ENCODE measurements at places on chromosomes 7 and 10.

DNA sequence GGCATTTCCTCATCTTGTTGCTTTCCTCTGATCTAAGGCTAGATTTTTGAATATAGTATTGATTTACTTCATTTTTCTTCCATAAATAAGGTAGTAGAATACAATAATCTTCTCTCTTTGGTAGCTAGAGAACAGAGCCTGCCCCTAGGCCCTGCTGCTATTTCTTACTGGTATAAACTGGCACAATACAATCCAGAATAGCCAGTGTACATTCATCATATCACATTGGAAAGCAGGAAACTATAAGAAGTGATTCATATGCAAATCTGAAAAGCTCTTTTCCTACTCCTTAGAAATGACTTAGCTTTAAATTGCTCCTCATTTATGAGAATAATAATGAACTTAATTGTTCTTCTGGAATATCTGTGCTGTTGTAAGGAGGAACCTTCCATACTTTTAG is 100.2 kb downstream of the KCND2 start:
- DNase-seq: no peak

DNA sequence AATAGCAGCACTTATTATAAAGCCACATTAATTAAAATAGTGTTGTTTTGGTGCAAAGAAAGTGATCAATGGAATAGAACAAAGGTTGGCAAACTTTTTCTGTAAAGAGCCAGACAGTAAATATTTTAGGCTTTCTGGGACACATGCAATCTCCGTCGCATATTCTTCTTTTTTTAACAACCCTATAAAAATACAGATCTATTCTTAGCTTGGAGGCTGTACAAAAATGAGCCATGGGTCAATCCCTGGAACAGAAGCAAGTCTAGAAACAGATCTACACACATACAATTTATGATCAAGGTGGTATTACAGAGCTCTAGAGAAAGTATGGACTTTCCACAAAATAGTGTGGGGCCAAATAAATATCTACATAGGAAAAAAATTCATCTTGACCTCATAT is 71.8 kb downstream of the ARHGAP21 start:
- DNase-seq: no peak

DNA sequence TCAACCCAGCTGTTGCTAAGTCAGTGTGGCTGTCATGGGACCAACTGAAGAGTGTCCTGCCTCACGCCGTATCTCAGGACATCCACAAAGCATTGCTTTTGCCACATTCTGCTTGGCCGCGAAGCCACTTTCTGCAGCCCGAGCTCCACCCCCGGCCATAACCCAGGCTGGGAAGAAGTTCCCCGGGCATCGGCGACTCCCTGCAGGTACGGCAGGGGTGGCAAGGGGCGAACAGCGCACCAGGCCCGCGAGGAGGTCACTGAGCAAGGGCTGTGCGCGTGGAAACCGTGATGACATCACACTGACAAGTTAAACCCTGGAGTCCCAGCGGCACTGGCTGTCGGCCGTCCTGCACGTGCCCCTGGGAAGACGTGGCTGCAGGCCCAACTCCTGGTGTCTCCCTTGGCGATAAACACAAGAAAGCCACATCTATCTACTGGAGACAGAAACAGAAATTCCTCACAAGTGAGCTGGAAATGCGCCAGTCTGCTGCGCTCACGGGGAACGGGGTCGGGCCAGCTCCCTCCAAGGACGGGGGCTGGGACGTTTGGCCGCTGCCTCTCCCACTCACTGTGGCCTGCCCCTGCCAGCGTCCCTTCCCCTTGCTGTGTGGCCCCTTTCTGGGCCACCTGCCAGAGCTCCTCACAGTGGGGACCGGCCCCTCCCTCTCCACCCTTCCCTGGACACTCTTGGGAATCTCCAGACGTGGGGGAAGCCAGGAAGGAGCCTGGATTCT is 326.3 kb downstream of the DNAJB6 start:
- no peak for DNase-seq

- no peak for DNase-seq
Observed at GRCh38 chr7:75635036-75635435, 103.7 kb downstream of the HIP1 start.

- peak; percentile 29 for DNase-seq
Observed at GRCh38 chr10:133196221-133196915, 33.6 kb upstream of the UTF1 start.

- no peak for DNase-seq
Observed at GRCh38 chr10:29555746-29556481, 78.9 kb downstream of the SVIL start.

- DNase-seq: no peak
Observed at GRCh38 chr10:119084896-119085295, 4.3 kb upstream of the EIF3A start.

DNA sequence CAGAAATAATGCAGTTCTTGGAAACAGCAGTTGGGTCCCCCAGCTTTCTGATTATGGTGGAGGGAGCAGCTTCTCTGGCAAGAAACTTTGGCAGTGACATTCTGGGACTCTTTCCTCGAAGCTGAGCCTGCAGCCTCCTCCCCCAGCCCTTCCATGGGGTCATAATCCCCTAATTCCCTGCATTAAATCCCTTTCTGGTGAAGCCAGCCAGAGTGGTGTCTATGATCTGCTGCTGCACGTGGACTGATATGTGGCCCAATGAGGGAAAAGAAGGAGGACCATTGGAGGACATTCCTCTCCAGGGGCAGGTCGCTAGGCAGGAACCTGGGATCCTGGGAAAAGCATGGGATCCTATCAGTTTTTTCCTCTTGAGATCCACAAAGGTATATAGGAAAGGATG is 470.5 kb downstream of the RPS24 start:
- DNase-seq: no peak

- peak; percentile 64 for DNase-seq
Observed at GRCh38 chr10:131131726-131132591, 179.6 kb downstream of the TCERG1L start.

DNA sequence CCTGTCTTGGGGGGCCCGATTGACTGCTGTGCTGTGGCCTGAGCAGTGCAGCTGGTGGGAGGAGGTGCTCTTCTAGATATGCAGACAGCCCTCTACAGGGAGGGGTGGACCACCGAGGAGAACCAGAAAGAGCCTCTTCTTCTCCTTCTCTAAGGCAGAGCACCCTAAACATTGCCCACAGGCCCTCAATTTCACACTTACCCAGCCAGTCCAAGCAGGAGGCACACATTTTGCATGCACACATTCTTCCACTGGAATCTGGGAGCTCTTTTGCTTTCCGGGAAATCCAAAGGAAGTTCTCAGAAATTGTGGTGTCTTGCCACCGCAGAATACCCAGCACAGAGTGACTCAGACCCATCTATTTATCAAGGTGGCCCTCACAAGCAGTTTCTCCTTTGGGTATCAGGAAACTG is 45.8 kb downstream of the EEPD1 start:
- no peak for DNase-seq

DNA sequence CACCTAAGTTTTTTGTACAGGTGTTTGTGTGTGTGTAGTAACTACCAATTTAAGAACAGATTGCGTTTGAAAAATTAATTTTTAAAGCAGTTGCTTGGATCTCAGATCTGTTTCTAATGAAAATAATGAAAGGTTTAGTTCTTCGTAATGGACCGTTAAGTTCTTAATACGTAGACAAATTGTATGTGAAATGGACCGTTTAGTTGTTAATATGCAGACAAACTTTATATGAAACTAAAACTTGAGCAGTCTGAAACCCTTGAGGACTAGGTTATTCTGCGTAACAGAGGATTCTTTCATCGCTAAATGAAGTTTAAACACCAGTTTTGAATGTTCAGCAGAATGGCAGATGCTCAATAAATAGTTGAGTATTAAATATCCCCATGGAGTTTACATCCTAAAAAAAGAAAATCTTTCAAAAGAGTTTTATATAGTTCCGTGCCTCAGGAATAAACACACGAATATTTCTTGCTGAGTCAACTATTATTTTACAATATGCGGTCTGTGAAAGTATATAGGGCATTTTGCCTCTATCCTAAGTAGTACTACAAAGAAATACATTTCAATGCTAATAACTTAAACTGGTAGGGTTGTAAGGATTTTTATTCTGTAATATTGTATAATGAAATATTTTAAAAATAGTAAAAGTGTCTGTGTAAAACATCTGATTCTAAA is 1.2 kb downstream of the DBF4 start:
- DNase-seq: no peak

DNA sequence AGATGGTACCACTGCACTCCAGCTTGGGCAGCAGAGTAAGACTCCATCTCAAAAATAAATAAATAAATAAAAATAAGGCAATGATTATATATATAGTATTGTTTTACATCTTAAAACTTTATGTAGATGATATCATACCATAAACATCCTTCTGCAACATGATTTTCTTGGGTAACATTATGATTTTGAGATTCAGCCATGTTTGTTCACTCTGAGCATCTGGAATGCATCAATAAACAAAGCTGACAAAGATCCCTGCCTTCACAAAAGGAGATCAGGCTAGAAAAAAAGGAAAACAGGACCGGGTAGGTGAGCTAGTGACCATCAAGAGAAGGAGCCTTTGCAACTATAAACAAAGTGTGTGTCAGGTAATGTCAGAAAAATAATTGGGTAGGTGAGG is 31.9 kb upstream of the KAT6B start:
- DNase-seq: peak; percentile 9

- DNase-seq: peak; percentile 67
Observed at GRCh38 chr10:126387931-126388911, at the start of gene ADAM12. TSS of gene ADAM12 (minus strand) at chr10:126388477. CDS start at chr10:126388145, 332 bp downstream.

GRCh38 chr10:117170244-117170643 is 27.0 kb upstream of the KCNK18 start:
- no peak for DNase-seq

GRCh38 chr10:125157505-125157904 is 2.9 kb downstream of the CTBP2 start:
- DNase-seq: no peak

DNA sequence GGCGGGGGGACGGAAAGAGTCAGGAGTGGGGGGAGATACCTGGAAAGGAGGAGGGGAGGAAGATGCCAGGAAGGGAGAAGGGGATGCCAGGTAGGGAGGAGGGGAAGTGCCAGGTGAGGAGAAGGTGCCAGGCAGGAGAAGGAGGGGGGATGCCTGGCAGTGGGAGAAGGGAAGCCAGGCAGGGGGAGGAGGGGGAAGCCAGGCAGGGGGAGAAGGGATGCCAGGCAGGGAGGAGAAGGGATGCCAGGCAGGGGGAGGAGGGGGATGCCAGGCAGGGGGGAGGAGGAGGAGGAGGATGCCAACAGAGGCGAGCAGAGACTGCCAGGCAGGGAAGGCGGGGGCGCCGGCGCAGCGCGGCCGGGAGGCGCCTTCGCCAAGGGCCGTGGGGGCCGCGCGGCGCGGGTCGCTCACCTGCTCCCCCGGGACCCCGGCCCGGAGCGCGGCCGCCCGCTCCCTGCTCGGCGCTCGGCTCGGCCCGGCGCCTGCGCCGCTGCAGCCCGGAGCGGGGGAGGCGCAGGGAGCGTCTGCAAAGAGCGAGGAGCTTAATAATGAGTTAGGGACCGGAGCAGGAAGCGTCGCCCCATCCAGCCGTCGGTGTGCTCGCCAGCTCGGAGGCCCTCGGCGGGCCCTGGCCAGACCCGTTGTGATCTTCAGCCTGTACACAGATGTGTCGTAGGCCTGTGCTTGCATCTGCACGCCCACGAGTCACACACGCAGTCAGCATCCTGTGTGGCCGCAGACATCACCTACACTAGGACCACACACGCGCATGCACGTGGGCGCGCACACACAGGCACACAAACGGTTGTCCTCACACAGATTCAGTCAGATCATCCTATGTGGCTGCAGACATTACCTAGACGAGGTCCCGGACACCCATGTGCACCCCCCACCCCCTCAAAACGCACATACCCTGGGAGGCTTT is 28.4 kb upstream of the SMARCD3 start:
- peak; percentile 35 for DNase-seq

DNA sequence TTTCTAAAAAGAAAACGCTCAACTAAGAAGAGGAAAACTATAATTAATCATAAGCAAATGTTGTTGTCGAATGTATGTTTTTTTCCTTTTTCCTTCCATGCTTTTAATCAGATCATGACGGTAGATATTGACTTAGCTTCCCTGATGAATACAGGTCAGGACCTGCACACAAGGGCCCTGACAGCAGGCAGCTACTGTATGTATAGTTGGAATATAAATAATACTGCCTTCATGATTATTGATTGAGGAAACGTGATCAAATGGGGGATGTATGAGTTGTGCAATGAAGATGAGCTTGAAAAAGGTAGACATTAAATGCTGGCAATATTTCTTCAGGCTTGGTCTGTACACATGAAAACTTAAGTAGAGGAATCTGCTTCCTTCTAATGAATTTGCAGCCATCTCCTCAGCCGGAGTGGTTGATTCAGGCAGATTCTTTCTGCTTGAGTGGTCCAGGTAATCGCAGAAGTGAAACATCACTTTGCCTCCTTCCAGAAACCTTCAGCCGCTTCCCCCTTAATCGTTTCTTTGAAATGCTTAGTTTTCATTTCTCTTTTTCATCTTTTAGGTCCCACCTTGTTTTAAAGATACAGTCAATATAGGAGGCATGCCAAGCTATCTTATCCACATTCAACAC is 656.5 kb downstream of the SDK1 start:
- no peak for DNase-seq

DNA sequence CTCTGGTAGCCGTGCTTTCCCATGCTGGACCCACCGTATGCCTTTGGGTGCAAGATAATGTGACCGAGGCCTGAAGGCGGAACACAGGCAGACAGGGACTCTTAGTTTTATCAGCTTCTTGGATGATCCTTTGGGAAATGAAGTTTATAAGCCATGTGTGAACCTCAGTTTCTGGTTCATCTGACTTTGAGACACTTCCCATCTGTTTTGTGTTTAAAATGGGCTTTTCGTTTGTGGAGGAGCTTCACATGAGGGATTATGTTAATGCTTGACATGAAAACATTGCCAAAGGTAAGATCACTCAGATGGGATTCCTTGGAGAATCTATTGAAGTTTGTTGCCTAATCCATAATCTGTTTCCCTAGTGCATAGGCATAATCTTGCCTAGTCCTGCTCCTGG is 249.8 kb upstream of the LYZL1 start:
- no peak for DNase-seq

GRCh38 chr10:130750441-130750840 is 561.1 kb downstream of the TCERG1L start:
- no peak for DNase-seq

- DNase-seq: no peak
Observed at GRCh38 chr7:159218170-159218569, 73.5 kb upstream of the VIPR2 start.

DNA sequence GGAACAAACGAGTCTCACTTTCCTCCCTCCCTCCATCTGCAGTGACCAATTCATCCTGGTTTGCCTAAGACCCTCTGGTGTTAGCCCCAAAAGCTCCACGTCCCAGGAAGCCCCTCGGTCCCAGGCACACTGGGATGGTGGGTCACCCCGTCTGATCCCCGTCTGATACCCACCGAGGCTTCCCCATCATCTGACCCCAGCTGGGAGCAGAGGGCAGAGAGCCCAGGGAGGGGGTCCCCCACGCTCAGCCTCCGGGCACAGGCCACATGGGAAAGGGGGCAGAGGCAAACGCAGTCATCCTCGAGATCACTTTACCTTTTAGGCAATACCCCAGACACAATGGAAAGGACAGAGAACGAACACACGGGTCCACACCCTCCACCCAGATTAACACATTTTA is 291.6 kb upstream of the PPP2R2D start:
- DNase-seq: no peak

GRCh38 chr10:85413570-85413969 is 953.0 kb downstream of the GRID1 start:
- DNase-seq: no peak

- no peak for DNase-seq
Observed at GRCh38 chr10:71771821-71772617, 1.3 kb downstream of the VSIR start.

- no peak for DNase-seq
Observed at GRCh38 chr10:124486635-124487034, 25.0 kb downstream of the LHPP start.
